ENCODE measurements at places on chromosomes 6 and 20.

DNA sequence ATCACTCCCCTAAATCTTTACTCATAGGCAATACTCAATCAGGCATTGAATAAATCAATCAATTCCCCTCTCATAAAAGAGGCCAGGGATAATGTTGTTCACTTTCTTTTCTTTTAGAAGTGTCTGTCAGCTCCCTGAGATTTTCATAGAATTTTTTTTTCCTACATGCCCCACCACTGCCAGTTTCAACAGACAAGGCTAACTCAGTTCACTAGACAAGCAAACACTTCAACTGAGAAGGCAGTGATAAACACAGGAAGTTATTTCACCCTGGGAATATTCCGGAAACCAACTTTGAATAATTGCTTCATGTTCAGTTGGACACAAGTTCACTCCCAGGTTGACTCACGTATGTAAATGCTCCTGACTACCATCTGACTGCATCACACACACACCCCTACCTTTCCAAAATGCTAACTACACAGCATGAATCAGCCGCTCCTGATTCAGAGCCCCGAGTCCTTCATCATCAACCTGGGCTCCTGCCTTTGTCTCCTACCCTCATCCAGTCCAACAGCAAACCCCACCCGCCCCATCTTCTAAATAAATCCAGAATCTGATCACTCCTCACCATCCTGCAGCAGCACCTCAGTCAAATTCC lies 143.9 kb downstream of the BCAS1 start:
- DNase-seq, result peak; percentile 99

DNA sequence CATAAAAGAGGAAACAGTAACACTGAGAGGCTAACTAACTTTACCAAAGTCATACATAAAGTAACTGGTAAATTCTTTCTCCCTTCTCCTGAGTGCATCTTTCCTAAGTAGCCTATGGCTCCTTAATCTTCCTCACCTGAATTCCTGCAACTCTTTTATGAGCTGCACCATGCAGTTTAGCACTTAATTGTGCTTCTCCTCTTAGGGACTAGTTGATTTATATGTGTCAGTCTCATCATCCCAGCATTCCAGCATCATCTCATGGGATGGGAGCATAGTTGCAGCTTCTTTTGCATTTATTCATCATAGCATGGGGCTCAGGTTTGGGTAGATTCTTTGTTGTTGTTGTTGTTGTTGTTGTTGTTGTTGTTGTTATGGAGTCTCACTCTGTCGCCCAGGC lies 3.5 kb upstream of the TSPYL1 start:
- no peak for DNase-seq

- no peak for DNase-seq
Measured at GRCh38 chr6:114061741-114062140, 90.8 kb upstream of the HDAC2 start.

DNA sequence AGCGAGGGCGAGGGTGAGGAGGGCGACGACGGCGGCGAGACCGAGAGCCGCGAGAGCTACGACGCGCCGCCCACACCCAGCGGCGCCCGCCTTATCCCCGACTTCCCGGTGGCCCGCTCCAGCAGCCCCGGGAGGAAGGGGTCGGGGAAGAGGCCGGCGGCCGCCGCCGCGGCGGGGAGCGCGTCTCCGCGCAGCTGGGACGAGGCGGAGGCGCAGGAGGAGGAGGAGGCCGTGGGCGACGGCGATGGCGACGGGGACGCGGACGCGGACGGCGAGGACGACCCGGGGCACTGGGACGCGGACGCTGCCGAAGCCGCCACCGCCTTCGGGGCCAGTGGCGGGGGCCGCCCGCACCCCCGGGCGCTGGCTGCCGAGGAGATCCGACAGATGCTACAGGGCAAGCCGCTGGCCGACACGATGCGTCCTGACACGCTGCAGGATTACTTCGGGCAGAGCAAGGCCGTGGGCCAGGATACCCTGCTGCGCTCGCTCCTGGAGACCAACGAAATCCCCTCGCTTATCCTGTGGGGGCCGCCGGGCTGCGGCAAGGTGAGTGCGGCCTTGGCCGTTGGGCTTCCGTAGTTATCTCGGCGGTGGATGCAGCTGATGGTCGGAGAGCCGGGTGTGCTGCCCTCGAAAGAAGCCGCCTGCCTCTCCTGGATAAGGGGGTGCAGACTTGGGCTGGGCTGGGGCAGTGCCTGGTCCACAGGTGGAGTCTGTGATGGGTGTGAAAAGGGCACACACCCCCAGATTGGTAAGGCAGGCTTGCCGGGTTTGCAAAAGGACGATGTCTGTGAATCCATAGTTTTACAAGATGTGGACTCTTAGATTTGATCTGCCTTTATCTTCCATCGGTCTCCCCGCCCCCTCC lies 938 bp downstream of the WRNIP1 start:
- DNase-seq, result peak; percentile 39

- DNase-seq, result peak; percentile 97
Measured at GRCh38 chr20:5654557-5654956, 95.6 kb upstream of the SHLD1 start.

DNA sequence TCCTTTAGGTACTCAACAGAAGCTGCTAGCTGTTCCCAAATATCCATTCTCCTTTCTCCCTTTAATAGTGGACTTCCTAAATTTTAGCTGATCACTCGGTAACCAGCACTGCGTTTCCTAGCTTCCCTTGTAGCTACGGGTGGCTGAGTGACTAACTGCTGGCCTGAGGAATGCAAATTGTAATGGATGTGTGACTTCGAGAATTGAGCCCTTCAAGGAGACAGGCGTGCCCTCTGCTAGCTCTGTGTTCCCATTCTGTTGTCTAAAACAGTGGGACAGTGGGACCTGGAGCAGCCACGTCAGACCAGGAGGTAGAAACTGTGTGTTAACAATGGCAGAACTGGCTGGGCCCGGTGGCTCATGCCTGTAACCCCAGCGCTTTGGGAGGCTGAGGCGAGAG lies 56.5 kb downstream of the SCML4 start:
- DNase-seq, result no peak

DNA sequence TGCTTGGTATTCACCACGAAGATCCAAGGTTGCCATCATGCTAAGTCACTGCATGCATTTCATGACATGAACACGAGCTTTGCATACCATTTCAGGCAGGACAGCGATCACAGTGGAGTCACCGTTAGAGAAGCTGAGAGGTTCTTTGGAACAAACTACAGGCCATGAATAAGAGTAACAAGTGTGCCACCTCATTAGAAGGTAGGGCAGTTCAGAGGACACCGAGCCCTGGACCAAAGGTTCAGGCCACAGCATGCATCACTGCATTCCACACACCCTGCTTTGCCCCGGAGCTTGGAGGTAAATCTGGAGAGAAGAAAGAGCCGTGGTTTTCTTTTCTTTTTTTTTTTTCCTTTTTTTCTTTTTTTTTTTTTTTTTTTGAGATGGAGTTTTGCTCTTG lies 66.9 kb upstream of the CDH4 start:
- DNase-seq, result peak; percentile 5

DNA sequence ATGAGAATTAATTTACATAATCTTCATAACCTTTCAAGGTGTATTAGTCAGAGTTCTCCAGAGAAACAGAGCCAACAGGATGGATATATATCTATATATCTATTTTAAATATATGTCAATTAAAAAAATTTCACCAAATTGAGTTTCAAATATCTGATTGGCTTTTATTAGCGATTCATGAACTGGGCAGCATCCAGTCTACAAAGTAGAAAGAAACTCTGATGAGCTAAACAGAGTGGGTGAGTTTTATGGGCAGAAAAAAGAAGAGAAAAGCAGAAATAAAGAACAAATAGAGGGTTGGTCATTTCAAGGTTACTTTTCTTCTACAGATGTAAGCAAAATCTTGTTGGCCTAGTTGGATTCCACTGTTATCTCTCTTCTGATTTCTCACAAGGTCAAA lies 29.0 kb upstream of the BTBD3 start:
- DNase-seq, result no peak
